Lung microvascular endothelial cell (primary cell): ENCODE measurements at places on chromosomes 7 and 10. TPM values are rescaled to one million over a fixed set of nuclear protein-coding genes. Genes with fewer than 3 reads are reported as not detected.

The GPR26 gene
- total RNA-seq = not detected in 2 replicates

The AP3M1 gene
- total RNA-seq = 22.8 and 23.1 TPM in 2 replicates

The NUTM2B gene
- total RNA-seq = 0.20 and 0.44 TPM in 2 replicates

The SAP25 gene
- total RNA-seq = not detected in 2 replicates

The UCN3 gene
- total RNA-seq = not detected in 2 replicates

The TUBB8 gene
- not detected in 2 replicates for total RNA-seq

The CYP26A1 gene
- total RNA-seq = 0.44 and 1.6 TPM in 2 replicates

The HACD1 gene
- 17.5 and 23.1 TPM in 2 replicates for total RNA-seq

The CCDC172 gene
- not detected in 2 replicates for total RNA-seq

The ERVW-1 gene
- not detected in 2 replicates for total RNA-seq

The BICC1 gene
- under 0.01 and 0.20 TPM in 2 replicates for total RNA-seq

The FUOM gene
- 13.1 and 18.7 TPM in 2 replicates for total RNA-seq

The CPED1 gene
- total RNA-seq = 0.20 and 0.87 TPM in 2 replicates

The HSPA14 gene
- 8.7 and 10.0 TPM in 2 replicates for total RNA-seq

The SLC26A3 gene
- not detected in 2 replicates for total RNA-seq
